ENCODE measurements at places on chromosomes 7 and 10. TPM values are rescaled to one million over a fixed set of nuclear protein-coding genes. Genes with fewer than 3 reads are reported as not detected.

- no peak for DNase-seq
Observed at GRCh38 chr7:139687211-139687954, 90.4 kb downstream of the HIPK2 start.

GRCh38 chr10:91077549-91078071, 142.9 kb upstream of the PCGF5 start:
- no peak for DNase-seq

GRCh38 chr7:152760854-152761748, 1.5 kb downstream of the ACTR3B start:
- no peak for DNase-seq

DNA sequence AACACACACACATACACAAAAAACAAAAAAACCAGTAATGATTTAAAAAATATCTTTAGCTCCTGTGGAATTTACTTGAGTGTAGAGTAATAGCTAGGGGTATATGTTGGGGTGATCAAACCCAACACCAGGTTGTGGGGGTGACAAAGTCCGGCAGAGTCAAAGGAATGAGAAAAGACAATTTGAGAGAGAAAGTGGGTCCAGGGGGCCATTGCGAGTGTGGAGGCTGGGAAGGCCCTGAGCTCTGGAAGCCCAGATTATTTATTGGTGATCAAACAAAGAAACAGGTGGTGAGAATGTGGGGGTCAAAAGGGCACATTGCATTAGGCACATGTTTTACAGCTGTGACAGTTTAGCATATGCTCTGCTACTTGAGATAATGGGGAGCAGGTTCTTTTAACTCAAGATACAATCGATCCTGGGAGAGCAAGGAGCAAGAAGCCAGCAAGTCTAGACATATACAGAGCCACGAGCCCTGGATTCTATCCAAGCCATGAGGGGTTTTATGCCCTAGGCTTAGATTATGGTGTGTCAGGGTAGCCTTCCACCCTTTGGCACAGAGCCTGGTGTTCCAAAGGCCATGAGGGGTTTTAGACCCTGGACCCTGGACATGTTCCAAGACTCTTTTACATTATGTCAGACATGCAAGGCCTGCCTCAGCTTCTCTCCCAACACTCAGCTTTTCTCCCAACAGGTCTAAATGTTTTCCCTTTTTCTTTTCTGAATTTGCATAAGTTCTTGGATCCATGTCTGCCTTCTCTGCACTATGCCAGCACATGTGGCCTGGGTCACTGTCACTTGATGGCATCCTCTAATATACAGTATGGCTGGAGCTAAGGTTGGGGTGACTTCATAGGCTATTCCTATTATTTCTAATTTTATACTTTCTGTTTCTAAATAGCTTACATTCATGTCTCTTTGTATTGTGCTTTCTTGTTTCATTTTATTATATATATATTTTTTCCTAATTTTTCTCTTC, 48.6 kb upstream of the MKI67 start:
- DNase-seq = no peak

DNA sequence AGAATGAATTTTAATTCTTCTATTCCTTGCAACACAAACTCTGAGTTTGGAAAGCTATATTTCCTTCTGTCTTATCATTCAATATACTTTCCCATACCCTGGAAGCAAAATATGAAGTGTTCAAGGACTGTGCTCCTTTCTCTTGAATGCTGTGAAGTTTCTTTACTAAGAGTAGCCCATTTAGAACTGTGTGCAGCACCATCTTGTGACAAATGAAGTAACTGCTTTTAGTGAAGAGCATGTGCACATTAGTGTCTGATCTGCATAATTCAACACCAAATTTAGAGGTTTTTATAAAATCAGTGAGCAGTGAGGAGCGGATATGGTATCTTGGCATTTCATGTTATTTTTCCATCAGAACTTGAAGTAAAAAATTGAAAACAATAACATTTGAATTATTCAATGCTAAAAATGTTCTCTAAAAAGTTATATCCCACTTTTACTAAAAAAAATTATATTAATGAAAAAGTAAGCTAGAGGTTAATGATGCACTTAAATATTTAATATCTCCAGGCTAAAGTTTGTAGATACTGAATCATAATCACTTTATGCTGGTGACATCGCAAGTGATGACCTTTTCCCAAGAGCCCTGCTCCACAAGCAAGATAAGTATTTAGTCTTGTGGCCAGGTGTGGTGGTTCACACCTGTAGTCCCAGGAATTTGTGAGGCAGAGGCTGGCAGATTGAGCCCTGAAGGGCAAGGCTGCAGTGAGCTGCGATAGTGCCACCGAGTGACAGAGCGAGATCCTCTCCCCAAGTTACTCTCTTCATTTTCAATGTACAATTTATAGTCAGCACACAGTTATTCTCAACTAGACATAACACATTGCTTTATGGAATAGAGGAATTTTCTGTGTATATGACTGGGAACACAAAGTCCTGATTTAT, 108.8 kb upstream of the PCLO start:
- DNase-seq = no peak

GRCh38 chr10:62847433-62847832, 31.3 kb upstream of the EGR2 start:
- no peak for DNase-seq

The TCAF2 gene
- 0.07 TPM for total RNA-seq

The AKR1C8 gene
- total RNA-seq = not detected

- no peak for DNase-seq
Observed at GRCh38 chr10:36188080-36188453, 546.0 kb upstream of the FZD8 start.

The CPXM2 gene
- total RNA-seq = 1.9 TPM

DNA sequence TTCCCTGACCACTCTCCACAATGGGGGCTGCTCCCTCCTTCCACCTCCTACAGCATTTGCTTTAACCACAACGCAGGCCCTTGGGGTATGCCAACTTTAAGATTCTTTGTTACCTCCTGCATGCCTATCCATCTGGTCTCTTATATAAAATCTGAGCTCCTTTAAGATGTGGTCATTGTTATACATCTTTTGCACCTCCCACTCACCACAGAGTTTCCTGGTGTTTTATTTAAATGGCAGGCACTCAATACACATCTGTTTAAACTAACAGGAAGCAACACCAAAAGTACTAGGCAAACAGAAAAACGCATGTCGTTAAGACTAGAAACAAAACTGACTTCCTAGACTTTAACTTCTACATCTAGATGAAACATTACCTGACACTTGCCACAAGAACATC, 36.3 kb downstream of the SLC25A13 start:
- no peak for DNase-seq

- no peak for DNase-seq
Observed at GRCh38 chr7:33707427-33707826, 197.9 kb upstream of the BMPER start.

The VSTM4 gene
- total RNA-seq = 0.29 TPM

The ZNF212 gene
- 4.7 TPM for total RNA-seq

GRCh38 chr7:129556607-129557133, 54.3 kb downstream of the SMKR1 start:
- no peak for DNase-seq

The PDE1C gene
- total RNA-seq = 5.9 TPM

DNA sequence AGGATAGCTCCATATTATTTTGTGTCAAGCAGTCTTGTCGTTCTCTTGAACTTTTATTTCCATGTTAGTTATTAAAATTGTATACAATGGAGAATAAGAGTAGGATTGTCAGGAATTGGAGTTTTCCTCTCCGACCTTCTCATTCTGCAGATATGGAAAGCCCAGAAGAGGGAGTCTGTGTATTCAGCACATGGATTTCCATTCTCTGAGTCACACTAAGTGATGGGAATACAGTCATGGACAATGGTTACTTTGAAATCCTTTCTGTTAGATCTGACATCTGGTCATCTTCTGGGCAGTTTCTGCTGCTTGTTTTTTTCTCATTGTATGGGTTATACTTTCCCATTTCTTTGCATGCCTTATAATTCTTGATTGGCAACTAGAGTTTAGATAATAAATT, 5.0 kb upstream of the TASOR2 start:
- DNase-seq = no peak

The FRMD4A gene
- 24.4 TPM for total RNA-seq

- no peak for DNase-seq
Observed at GRCh38 chr7:37045681-37046179, 321.4 kb upstream of the AOAH start.

The METTL27 gene
- 8.4 TPM for total RNA-seq

GRCh38 chr7:82578430-82578829, 134.9 kb upstream of the CACNA2D1 start:
- DNase-seq = no peak

DNA sequence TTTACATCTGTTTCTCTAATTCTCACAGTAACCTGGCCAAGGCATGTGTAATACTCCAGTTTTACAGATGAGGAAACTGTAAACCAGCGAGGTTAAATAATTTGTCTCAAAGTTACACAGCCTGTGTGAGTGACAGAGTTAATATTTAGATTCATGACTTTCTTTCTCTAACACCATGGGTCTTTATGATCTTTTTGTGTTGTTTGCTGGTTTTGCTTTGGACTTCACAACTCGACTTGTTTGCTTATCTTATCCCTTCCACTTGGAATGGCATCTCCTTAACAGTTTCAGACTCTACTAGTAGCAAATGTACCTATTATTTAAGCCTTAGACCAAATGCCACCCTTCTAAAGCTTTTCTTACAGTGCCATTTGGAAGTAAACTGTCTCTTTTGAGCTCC, 34.4 kb downstream of the MXI1 start:
- no peak for DNase-seq

- DNase-seq = no peak
Observed at GRCh38 chr7:121138262-121138933, 149.9 kb downstream of the CPED1 start.

The GJD4 gene
- not detected for total RNA-seq

The TAS2R41 gene
- not detected for total RNA-seq

GRCh38 chr10:16662923-16663322, 141.2 kb upstream of the C1QL3 start:
- no peak for DNase-seq

- no peak for DNase-seq
Observed at GRCh38 chr10:52308251-52309031, 5.6 kb upstream of the DKK1 start.

GRCh38 chr7:48140001-48140681, 31.1 kb upstream of the ABCA13 start:
- DNase-seq = peak; percentile 37

The ANLN gene
- 187 TPM for total RNA-seq

DNA sequence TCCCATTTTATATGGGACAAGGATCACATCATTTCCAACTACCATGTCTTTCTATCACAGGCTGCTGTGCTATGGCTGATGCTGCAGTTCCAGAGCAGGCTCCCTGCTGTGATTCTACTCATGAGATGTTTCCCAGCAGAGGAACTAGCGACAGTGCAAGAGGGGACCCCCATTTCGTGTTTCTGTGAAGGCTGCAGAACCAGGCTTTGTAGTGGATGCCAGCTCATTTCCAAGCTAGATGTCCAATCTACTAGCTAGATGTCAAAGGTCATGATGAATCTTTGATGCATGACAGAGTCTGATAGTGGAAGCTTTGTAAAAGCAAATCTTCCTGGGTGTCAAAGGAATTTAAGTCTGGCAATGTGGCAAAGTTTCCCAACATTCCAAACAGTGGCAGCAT, 21.2 kb upstream of the MYO3A start:
- DNase-seq = no peak

The IKZF1 gene
- not detected for total RNA-seq

GRCh38 chr10:61188101-61188500, 244.1 kb upstream of the RHOBTB1 start:
- DNase-seq = no peak

GRCh38 chr7:107957436-107957835, 45.5 kb downstream of the LAMB1 start:
- DNase-seq = no peak

DNA sequence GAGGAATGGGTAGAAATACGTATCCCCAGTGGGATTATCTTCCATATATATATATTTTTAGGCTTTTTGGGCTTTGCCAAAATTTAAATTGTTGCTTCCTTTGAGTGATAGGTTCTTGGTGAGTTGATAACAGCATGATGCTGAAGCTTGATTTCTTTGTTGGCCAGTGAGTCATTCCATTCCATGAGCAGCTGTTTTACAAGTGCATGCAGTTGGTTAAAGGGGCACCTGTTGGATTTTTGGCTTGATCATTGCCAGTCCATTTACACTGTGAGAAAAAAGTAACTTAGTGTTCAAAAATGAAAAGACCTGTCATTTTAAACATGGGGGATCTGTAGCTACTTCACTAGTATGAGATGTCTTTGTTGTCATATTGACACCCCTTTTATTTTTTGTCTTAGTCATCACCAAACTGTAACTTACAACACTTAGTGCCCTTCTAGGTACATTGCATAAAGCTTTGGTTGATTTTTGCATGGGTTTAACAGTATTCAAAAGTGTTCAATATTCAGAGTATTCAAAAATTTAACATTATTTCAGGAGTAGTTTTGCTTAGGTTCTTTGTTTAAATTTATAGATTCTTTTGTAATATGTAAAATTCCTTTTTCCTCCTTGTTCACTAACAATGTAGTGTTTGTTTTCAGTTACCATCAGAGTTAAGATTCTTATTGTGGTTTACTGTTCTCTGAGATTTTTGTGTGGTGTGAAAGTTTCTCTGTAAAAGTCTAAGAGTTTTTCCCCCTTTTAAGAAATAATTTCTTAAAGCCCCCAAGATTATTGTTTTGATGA, 8.8 kb downstream of the AKAP9 start:
- DNase-seq = no peak

DNA sequence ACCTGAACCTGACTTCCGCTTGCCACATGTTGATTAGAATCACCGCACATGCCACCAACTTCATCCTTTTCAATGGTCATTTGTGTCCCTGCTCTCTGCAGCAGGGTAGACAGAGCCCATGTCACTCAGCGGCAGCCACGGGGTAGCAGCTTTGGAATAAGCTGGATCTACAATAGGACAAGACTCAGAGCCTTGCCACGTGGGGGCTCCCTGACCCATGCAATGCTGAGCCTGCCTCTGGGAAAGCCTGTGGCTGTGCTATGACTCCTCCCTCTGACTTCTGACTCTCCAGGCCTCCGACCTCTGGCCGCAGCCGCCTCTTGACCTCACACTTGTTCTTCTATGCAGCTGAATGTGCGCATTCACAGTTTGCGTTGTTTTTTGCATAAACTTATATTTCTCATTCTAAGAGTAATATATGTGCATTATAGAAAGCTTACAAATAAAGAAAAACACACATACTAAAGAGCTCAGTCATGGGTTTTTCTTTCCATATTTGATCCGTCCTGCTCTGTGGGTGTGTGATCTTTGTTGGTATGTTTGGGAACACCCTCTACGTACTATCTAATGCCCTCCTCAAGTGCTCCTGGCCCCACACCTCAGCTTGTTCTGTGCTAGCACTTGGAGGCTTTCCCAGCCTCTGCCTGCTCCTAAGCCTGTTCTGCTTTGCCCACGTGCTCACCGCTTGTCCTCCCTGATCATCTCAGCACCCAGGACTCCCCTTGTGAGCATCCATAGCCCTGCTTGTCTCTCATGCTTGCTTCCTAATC, 198.0 kb upstream of the MKI67 start:
- no peak for DNase-seq

DNA sequence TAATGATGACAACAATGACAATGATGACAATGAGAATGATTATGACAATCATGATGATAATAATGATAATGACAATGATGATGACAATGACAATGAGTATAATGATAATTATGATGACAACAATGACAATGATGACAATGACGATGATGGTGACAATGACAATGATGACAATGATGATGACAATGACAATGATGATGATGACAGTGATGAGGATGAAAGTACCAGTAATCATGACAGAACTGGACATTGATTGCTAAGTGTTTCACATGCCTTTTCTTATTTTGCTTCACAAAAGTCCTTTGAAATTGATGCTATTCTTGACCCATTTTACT, 1106.0 kb upstream of the AUTS2 start:
- no peak for DNase-seq
